Umbilical cord (tissue), 2 donors: ENCODE measurements at places on chromosomes 11 and 22.

GRCh38 chr11:120482149-120482548 lies 29.4 kb upstream of the GRIK4 start:
- DNase-seq = no peak

DNA sequence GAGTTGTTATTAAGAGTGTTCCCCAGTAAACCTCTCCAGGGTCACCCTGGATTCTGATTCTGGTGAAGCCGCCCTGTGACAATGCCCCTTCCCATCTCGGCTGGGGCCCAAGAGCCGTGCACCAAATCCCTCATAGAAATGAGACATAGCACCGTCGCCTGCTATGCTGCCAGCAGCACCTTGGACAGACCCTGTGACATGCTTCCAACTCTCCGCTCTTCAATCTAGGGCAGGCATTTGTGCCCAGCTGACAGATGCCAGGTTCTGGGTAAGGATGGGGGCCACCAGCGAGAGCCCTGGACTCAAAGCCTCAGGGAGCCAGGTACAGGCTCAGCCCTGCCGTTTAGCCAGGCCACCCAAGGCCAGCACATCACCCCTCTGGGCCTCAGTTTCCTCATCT lies 55.8 kb upstream of the TCF20 start:
- DNase-seq = no peak

DNA sequence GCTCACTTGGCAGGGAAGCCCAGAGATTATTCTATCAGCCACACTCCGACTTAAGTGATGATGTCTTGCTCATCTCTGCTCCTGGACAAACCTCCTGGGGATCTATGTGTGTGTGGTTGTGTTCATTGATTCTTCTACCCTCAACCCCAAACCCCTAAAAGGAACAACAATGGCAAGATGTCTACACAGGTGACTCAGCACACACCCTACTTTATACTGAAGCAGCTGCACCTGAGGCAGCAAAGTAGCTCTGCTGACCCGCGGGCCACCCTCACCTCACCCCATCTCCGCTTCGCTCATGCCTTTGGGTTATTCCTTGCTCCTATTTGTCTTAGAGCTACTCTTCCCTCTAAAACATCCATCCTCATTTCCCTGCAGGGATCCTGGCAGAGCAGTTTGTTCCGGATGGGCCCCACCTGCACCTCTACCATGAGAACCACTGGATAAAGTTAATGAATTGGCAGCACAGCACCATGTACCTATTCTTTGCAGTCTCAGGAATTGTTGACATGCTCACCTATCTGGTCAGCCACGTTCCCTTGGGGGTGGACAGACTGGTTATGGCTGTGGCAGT lies 38.7 kb downstream of the TMEM45B start:
- no peak for DNase-seq

DNA sequence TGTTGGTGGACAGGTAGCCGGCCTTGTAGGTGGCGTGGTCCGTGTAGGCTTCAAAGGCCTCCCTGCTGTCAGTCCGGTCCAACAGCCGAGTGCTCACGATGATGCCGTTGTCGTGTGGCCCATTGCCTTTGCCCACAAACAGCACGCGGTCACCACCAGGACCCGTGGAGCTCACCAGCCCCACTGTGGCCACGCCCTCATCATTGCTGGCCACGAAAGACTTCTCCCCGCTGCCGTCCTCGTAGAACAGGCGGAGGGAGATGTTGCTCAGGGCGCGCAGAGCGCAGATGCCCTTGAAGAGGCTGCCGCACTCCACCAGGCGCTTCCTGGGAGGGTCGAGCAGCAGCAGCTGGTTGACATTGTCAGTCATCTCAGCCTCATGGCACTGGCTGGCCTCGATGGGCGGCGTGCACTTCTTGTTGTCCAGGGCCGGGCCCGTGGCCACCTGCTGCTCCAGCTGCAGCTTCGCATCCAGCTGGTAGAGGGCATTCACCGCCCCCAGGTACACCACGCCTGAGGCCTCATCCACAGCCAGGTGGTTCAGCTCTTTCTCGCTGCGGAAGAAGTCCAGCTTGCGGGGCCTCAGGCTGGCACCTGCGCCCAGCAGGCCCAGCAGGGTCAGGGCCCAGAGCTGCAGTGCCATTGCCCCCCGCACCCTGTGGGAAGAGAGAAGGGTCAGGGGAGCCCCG lies 17.4 kb downstream of the PLXNB2 start:
- no peak for DNase-seq

DNA sequence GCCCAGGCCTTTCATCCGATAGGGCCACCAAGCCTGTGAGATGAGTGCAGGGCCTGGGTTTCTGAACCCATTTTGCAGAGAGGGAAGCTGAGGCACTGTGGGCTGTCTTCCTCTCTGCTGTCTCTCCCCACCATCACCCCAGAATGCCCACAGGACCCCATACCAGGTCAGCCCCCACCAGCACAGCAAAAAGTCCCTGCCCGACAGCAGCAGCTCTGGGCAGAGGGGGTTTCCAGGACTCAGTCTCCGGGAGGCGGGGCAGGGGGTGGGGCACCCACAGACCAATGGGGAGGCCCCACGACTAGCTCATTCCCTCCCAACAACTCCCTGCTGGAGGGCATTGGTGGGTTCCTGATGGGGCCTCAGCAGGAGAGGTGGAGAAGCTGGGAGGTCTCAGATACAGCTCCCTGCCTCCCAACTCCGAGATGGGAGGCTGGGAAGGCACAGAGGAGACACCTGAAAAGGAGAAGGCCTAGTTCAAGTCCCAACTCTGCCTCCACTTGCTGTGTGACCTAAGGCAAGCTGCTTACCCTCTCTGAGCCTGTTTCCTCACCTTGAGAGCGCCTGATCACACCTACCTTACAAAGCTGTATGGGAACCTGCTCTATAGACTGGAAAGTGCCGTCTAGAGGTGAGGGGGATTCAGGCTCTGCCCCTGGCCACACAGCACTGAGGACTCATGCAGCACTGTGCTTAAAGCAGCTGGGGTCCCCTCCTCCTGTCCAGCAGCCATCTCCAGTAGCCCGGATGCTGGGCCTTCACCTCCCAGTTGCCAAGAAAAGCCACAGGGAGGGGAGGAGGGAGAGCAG lies 3.5 kb downstream of the CBX7 start:
- DNase-seq = no peak

DNA sequence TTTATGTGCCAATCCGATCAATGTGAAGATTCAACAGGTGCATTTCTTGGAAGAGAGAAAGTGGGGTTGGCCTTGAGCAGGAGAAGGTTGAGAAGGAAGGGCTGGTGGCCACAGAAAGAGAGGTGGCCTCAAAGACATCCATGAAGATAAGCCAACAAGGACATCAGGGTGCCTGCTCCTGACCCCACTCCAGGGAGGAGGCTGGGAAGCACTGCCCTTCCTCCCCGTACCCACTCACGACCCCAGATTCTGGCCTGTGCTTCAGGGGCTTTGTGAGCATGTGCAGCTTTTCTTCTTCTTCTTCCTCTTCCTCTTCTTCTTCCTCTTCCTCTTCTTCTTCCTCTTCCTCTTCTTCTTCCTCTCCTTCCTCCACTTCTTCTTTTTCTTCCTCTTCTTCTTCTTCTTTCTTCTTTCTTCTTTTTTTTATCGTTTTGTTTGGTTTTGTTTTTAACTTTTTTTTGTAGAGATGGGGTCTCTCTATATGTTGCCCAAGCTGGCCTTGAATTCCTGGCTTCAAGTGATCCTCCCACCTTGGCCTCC lies 30.3 kb downstream of the DKK3 start:
- DNase-seq = no peak

DNA sequence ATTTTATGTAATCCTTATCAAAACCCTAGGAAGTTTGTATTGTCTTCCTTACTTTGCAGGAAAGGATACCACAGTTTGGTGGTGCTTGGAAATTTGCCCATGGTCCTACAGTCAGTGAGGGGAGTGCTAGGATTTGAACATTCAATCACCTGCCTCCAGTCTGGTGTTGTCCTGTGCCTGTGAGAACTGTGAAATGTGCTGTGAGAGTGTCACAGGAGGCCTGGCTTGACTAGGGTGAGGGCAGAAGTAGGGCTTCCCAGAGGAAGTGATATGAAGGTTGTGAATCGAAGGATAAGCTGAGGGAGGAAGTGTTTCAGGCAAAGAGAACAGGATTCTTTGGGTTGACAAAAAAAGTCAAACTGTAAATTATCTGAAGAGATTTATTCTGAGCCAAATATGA lies 424.4 kb downstream of the TMEM135 start:
- DNase-seq = no peak

DNA sequence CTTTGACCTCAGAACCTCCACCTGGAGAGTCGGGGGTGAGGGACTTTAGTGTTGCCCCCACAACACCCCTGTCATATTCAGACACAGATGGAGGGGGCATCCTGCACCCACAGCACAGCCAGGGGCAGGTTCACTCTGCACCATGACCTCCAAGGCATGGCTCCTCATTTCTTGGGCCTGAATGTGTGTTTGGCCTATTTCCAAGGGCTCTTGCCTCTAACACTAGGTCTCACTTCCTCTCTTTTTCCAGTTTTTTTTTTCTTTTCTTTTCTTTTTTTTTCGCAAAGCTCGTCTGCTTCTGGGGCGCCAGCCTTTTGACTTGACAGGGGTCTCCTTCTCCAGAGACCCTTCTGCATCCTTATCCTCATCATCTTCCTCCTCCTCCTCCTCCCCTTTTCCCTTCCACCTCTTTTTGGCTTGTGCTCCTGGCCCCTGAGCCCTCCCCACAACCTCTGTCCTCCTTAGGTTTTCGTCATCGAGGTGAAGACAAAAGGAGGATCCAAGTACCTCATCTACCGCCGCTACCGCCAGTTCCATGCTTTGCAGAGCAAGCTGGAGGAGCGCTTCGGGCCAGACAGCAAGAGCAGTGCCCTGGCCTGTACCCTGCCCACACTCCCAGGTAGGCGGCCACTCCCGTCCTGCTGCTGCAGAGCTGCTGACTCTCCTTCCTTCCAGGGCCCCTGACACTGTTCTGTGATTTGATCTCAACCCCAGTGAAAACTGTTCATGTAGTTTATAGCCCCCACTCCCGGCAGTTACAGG lies 3.8 kb downstream of the NCF4 start:
- DNase-seq = no peak

- DNase-seq = no peak
These were observed 12.0 kb upstream of the SYT8 start for GRCh38 chr11:1822648-1823375.

- no peak for DNase-seq
These were observed 8.3 kb downstream of the MLC1 start for GRCh38 chr22:50076646-50077535.

DNA sequence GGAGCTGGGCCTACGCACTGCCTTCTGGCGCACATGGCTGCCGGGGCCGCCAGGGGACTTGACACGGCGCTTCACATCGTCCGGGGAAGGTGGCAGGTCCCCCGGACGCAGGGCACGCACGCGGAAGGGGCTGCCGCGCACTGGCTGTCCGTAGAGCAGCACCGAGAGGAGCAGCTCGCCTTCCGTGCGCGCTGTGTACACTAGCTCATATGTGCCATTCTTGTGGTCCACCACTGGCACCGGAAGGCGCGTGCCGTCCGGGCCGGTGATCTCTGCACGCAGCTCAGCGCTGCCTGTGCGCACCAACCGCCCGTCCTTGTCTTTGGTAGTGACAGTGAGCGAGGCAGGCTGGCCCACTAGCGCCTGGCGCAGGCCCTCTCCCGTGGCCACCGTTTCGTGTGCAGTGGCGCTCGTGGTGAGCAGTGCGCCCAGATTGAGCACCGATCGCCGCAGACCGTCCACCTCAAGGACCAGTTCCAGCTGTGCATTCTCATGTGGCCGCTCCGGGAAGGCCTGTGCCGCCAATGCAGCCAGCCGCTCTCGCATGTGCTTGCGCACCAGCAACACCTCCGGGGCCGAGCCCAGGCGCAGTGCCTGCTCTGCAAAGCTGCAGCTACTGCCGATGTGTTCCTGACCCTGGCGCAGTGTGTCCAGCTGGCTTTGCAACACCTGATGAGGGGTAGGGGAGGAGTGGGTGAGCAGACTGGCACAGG lies 15.7 kb upstream of the HPX start:
- no peak for DNase-seq

DNA sequence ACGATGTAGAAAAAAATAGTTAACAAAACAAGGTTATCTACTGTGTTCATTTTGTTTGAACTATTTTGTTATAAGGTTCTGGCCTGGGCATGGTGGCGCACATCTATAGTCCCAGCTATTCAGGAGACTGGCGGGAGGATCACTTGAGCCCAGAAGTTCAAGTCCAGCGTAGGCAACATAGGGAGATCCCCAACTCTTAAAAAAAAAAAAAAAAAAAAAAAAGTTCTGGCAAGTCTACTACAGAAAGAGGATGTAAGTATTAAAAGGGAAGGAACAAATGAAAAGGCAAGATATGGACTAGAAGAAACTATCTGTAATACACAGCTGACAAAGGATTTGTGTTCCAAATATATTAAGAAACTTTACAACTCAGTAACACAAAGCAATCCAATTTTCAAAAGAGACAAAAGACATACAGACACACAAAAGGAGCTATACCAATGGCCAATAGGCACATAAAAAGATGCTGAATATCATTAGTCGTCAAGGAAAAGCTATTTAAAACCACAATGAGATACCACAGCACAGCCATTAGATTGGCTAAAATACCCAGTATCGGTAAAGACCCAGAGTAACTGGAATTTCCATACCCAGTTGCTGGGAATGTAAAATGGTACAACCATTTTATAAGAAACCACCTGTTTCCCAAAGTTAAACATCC lies 27.4 kb downstream of the RRAS2 start:
- peak; percentile 49 for DNase-seq
